T-helper 2 cell treated with Interferon-gamma antibody and Interleukin-4, amounts not matched to agents 5 μg/mL and 100 μg/mL, for 36 hours (primary cell): ENCODE measurements at places on chromosomes 3 and 15.

- H3K36me3 ChIP-seq, result no peaks in the 10 kb centered on the region
- no peaks in the 10 kb centered on the region for H3K27me3 ChIP-seq
- H3K4me3 ChIP-seq, result no peak overlapping the region
- no peaks in the 10 kb centered on the region for H3K4me1 ChIP-seq
- no peak overlapping the region for H3K27ac ChIP-seq
- no peak for DNase-seq
These were observed 527.5 kb downstream of the NAALADL2 start for GRCh38 chr3:175386630-175387029.

GRCh38 chr3:55630280-55630920 is 143.3 kb upstream of the WNT5A start:
- DNase-seq, result no peak
- H3K4me3 ChIP-seq, result no peak overlapping the region
- H3K27ac ChIP-seq, result no peak overlapping the region

GRCh38 chr3:52614689-52615088 is 71.0 kb downstream of the PBRM1 start:
- no peak overlapping the region for H3K4me3 ChIP-seq
- peaks cover 50% of the 10 kb centered on the region for H3K36me3 ChIP-seq
- no peaks in the 10 kb centered on the region for H3K4me1 ChIP-seq
- DNase-seq, result no peak

- peaks cover 26% of the 10 kb centered on the region for H3K36me3 ChIP-seq
- peaks cover 10% of the 10 kb centered on the region for H3K4me1 ChIP-seq
- no peak overlapping the region for H3K27ac ChIP-seq
- H3K27me3 ChIP-seq, result no peaks in the 10 kb centered on the region
These were observed 56.3 kb downstream of the HMG20A start for GRCh38 chr15:77476995-77477394.

GRCh38 chr15:43230640-43231115 is 9.9 kb upstream of the EPB42 start:
- no peak for DNase-seq
- peaks cover 7% of the 10 kb centered on the region for H3K4me1 ChIP-seq
- H3K27me3 ChIP-seq, result no peaks in the 10 kb centered on the region
- no peak overlapping the region for H3K27ac ChIP-seq
- H3K36me3 ChIP-seq, result no peaks in the 10 kb centered on the region

DNA sequence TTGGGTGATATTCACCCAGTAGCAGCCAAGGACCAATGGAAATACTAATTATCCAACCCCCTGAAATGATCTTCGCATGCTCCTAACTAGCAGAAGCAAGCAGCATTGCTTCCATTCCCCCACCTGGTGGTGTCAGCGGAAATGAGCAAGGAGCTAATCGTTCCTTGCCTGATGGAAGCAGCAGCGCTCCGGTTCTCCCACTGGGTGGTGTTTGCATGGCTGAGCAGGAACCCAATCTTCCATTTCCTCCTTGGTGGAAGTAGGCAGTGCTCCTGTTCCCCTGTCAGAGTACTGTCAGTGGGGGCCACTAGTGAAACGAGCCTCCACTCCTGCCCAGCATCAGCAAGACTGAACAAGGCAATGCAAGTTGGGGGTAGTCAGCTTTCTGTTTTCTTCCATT is 311.5 kb downstream of the CACNA2D3 start:
- no peak for DNase-seq
- no peak overlapping the region for H3K4me3 ChIP-seq
- no peaks in the 10 kb centered on the region for H3K27me3 ChIP-seq
- H3K36me3 ChIP-seq, result no peaks in the 10 kb centered on the region

DNA sequence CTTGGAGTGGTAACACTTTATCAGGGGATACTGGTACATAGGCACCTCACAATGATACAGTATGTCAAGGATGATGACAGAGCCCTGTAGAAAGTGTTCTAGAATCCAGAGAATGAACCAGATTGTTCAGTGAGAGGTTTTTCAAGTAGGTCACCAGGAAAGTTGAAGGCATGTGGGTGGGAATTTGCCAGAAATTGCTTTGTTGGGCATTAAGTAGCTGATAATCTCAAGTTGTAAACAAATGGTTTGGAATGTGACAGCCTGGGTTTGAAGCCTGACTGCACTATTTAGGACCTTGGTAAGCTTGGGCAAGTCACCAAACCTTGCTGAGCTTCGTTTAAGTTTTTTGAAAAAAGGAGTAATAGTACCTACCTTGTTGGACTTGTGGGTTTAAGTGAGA is 12.5 kb downstream of the SLC35G2 start:
- no peaks in the 10 kb centered on the region for H3K27me3 ChIP-seq
- H3K36me3 ChIP-seq, result no peaks in the 10 kb centered on the region
- H3K27ac ChIP-seq, result no peak overlapping the region
- peaks cover 2% of the 10 kb centered on the region for H3K4me1 ChIP-seq

DNA sequence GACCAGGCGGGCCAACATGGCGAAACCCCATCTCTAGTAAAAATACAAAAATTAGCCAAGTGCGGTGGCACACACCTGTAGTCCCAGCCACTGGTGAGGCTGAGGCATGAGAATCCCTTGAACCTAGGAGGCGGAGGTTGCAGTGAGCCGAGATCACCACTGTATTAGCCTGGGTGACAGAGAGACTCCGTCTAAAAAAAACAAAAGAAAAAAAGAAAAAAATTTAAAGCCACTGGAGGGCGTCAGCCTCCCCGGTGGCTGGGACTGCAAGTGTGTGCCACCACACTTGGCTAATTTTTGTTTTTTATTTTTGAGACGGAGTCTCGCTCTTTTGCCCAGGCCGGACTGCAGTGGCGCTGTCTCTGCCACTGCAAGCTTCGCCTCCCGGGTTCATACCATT is 7.9 kb downstream of the RTF1 start:
- no peaks in the 10 kb centered on the region for H3K27me3 ChIP-seq
- peak overlapping the region; percentile 85 for H3K27ac ChIP-seq
- peak overlapping the region; percentile 61 for H3K4me3 ChIP-seq
- no peak for DNase-seq

DNA sequence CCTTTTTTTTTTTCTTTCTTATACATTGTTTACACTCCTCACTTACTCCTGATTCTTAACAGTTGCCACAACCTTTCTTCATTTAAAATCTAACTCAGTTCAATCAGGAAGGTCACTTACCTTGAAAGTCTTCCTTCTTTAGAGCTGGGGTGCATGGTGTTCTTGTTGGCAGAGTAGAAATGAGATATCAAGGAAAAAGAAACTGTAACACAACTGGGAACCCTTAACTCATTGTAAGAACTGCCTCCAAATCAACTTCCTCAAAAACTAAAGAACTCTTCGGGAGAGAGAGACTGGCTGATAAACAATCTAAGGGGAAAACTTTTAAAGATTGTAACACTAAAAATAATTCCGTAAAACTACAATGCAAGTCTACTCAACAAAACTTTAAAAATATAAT is 1.4 kb upstream of the APPL1 start:
- peaks cover 4% of the 10 kb centered on the region for H3K36me3 ChIP-seq
- H3K4me1 ChIP-seq, result peaks cover 32% of the 10 kb centered on the region
- no peak overlapping the region for H3K27ac ChIP-seq
- no peak for DNase-seq
- no peaks in the 10 kb centered on the region for H3K27me3 ChIP-seq

GRCh38 chr3:151283907-151284461 is 5.6 kb upstream of the P2RY14 start:
- H3K36me3 ChIP-seq, result no peaks in the 10 kb centered on the region
- DNase-seq, result peak; percentile 76
- H3K27me3 ChIP-seq, result no peaks in the 10 kb centered on the region
- peak overlapping the region; percentile 13 for H3K4me3 ChIP-seq

DNA sequence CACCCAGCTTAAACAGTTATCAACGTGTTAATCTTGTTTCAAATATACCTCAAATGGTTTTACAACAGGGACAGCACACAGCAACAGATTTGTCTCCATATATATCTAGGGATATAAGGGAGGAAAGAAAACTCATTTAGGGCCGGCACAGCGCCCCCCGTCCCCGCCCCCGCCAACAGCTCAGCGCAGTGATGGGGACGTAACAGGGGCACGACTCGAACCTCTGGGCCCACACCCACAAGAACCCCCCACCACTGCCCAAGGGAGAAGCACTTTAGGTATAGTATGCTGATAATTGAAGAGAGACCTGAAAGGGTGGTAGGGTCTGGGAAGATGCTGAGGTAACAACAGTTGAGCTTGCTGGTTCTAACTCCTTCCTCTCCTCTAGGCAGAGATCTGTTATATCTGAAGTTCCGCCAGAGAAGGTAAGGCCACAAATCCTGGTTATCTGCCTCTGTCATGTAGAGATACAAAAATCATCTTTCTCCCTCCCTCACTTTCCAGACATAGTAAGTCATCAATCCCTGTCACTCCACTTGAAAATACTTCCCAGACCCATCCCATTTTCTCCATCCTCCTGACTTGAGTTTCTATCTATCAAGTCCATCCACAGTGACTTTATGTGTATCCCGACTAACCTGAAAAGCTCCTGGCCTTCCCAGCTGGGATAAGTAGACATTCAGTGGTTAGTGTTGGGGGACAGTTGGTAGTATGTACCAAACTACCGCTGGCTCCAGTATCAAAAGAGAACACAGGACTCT is 126.9 kb downstream of the PDZRN3 start:
- DNase-seq, result no peak
- H3K36me3 ChIP-seq, result no peaks in the 10 kb centered on the region
- no peak overlapping the region for H3K4me3 ChIP-seq
- no peak overlapping the region for H3K27ac ChIP-seq

DNA sequence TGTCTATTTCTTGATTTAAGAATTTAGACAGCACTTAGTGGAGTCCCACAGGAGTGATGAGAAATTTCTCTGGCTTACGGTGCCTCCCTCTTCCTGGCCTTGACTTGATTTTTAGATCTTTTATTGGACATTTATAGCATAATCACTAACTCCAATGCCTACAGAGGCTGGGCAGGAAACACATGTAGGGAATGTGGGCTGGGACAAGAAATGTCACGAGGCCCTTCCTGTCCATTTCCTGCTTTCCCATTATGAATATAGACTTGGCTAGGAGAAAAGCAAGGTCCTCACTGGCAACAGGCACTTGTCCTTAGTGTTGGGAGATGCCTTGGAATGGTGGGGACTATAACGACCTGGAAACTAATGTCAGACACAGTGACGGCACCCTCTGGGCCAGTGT is 100.3 kb downstream of the MYLK start:
- H3K4me3 ChIP-seq, result no peak overlapping the region
- no peaks in the 10 kb centered on the region for H3K4me1 ChIP-seq
- H3K36me3 ChIP-seq, result no peaks in the 10 kb centered on the region
- H3K27ac ChIP-seq, result no peak overlapping the region
- peaks cover 2% of the 10 kb centered on the region for H3K27me3 ChIP-seq

GRCh38 chr15:34161329-34161963 is 48.5 kb downstream of the KATNBL1 start:
- H3K27ac ChIP-seq, result no peak overlapping the region
- no peak for DNase-seq
- no peaks in the 10 kb centered on the region for H3K4me1 ChIP-seq
- H3K27me3 ChIP-seq, result no peaks in the 10 kb centered on the region
- H3K36me3 ChIP-seq, result peaks cover 78% of the 10 kb centered on the region

DNA sequence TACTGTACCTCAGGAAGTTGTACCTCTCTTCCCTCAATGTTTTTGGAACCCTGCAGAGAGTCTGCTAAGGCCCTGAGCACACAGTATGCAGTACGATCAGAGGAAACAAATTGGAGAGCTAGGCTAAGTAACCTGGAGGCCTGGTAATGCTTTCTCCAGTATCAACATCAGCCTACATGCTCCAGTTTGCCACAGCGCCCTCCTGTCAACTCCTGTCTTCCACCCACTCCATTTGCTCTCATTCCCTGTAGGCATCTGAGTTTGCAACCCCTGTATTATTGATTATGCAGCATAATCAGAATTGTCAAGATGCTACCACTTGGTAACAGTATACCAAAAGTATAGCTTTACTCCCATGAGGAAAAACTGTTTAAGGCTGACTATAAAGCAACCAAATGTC is 14.4 kb downstream of the POLG start:
- no peak for DNase-seq
- H3K4me3 ChIP-seq, result no peak overlapping the region
- H3K27me3 ChIP-seq, result no peaks in the 10 kb centered on the region
- peaks cover 73% of the 10 kb centered on the region for H3K36me3 ChIP-seq

- no peak for DNase-seq
- H3K36me3 ChIP-seq, result no peaks in the 10 kb centered on the region
- H3K27me3 ChIP-seq, result no peaks in the 10 kb centered on the region
These were observed 55.9 kb downstream of the C3orf20 start for GRCh38 chr3:14730703-14731382.
